Stimulated activated CD8-positive, alpha-beta memory T cell treated with anti-CD3 and anti-CD28 coated beads, Interleukin-15, amount 100 ng/mL, for 4 hours (primary cell): ENCODE measurements at places on chromosomes 4 and X.

GRCh38 chrX:110417128-110417527 is 58.5 kb downstream of the RTL9 start:
- no peak for DNase-seq

- no peak for DNase-seq
Measured at GRCh38 chrX:23908219-23909004, 606 bp downstream of the CXorf58 start.

- no peak for DNase-seq
Measured at GRCh38 chrX:104419211-104419610, 146.8 kb upstream of the IL1RAPL2 start.

DNA sequence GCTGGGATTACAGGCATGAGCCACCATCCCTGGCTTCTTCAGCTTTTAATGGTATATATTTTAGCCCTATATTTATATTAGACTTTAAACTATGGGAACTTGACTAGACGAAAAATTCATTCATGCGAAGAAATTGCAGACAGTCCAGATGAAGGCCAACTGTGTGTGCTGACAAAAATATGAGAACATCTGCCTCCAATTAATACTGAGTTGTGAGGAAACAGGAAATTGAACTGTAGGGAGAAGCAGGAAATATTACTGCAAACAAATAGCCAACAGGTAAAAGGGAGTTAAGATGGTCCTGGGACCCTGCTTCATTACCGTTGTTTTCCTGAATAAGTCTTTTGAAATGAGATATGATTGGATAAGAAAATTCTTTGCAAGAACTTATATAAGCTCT is 26.3 kb downstream of the MGARP start:
- no peak for DNase-seq

DNA sequence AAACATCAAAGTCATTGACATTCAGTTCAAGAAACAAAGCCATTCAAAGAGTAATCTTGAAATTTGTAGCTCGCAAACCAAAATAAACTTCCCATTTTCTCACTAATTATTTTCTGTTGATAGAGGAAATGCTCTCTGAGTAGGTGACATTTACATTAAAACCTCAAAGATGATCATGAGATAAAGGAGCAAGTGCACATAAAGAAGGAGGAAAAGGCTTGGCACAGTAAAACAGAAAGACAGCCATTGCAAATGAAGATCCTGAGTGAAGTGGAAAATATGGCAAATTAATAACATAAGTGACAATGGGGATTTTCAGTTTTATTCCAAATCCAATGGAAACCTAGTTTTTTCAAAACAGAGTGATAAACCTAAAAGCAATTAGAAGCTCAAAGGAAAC is 2320.8 kb downstream of the ARAP2 start:
- DNase-seq: no peak

DNA sequence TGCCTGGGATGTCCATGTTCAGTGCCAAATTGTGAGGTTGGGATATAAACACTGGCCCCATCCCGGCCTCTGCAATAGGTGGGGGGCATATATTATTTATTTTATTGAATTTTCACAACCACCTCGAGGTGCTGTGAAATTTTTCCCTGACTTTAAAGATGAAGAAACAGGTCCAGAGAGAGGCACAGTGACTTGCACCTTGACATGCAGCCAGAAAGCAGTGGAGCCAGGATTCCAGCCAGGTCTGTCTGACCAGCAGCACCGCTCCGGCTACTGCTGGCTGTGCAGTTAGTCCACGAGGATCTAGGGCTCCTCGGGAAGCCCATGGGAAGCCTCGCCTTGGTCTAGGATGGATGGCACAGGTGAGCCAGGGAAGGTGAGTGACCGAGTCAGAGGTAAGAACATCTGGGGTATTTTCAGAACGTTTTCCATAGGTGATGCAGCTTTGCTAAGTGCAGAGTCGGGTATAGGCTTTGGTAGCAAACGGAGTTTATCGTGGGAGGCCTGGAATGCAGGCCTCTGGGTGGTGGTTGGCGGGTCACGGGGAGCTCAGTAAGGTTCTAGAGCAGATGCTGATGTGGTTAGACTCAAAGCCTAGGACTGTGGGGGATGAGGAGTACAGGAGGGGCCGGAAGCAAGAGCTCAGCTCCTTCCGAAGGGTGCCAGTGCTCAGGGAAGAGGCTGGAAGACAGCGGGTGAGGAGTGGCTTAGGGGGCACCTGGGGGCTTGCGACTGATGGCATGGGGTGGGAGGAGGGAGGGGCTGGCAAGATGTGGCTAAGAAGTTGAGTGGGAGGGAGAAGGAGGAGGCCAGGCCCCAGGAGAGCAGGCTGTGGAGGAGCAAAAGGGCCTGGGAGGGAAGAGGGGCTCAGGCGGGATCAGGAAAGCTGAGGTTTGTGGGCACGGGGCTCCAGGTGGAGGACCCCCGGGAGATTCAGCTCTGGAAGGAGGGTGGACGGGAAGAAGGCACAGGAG is 107.7 kb upstream of the LRPAP1 start:
- DNase-seq: no peak
